ENCODE measurements at places on chromosomes 4 and X.

DNA sequence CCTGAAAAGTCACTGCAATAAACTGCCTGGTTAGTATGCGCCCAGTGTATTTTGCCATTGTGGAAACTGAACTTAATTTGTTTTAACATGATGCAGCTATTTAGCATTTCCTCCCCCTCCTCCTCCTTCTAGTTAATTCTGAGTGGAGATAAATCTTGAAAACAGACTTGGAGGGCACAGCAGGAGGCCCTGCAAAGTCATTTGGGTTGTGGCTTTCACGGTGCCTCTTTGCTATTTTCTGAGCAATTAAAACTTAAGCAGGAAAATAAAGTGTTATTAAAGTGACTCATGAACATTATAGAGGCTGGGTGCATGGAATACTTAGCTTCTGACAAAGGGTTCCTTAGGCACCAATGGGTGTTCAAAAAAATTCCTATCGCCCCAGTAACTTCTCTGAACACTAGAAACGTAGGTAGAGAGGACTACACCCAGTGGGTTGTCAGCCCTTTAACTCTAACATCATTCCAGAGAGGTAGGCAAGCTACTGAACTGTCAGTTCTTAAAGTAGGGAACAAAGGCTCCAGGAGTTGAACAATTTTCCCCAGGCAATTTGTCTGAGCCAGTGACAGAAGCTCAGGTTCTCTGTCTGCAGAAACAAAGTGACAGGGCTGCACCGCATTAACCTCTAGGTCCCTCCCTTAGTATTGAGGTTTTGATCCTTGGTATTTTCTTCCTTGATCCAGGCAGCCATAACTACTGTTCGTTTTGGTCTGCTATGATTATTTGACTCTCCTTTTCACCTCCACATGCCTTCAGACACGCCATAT, 158.3 kb upstream of the KIT start:
- no peak for DNase-seq

DNA sequence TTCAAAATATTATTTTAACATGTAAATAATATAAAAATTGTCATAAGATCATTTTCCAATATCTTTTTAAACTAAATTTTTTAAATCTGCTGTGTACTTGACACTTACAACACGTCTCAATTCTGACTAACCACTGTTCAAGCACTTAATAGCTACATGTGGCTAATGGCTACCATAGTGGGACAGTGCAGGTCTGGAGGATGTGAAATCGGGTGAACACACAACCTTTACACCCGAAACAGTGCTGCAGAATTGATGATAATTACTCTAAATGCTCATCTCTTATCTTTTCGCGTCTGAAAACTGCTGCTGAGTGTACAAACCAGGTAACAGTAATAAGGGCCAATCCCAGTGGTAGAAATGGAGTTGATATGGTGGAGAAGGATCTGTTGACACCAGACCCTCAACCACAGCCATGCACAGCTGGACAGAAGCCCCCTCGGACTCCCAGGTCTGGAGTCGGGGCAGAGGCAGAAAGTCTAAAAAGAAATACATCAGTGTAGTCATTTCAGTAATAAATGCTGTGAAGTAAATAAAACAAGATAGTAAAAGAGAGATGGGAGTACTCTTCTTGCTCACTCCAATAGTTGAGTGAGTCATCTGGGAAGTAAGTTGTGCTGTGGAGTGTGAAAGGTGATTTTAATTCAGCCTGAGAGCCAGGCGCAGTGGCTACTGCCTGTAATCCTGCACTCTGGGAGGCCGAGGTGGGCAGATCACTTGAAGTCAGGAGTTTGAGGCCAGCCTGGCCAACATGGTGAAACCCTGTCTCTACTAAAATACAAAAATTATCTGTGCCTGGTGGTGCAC, 150.0 kb downstream of the CBR4 start:
- DNase-seq, result no peak

DNA sequence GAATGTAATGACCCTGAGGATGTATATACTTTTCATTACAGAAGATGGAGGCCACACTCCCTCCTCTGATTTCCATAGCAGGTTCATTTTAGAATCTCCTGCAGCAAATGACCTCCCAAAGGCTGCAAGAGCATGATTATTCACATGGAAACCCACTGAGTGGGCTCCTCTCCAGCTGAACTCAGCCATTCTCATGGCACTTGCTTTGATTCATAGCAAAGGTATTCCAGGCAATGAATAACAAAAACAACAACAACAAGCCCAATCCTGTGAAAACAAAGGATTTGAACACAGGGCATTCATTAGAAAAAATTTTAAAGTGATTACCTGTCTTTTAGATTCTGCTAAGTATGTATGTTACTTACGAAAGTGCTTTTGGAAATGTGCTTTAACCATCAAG, 894.0 kb upstream of the FRG1 start:
- no peak for DNase-seq

DNA sequence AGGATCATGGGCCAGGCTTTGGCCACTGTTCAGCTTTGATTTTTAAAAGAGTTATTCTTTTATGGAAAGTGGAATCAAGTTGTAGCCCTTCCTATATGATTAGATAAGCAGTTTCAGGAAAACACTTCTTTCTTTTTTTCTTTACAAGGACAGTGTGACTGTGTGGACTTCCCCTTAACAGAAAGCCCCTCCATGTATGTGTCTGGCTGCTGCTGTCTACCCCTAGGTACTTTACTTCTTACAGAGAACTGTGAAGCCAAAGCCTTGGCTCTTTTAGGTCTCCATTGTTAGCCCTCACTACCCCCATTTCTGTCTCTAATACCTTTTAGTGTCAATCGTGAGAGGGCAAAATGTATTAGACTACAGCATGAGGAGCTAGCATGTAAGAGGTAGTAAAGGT, 19.1 kb downstream of the VSIG1 start:
- no peak for DNase-seq

- no peak for DNase-seq
These were observed 194.7 kb downstream of the STIM2 start for GRCh38 chr4:27055221-27055760.

DNA sequence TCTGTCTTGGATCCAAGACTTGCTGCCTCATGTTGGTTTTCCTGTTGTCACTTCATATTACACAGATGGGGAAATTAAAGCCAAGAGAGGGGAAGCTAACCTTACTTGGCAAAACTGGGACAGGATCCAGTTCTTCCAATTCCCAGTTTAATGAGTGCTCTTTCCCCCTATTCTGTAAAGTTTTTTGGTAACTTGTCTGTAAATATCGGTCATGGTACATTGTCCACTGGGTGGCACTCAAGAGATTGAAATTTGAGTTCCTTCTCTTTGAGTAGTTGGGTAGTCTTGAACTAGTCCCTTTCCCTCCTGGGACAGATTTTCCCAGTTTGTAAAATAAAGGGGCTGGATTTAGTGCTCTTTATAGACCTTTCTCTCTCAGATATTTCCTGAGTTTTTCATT, 12.4 kb upstream of the EOLA2 start:
- DNase-seq, result no peak
